ENCODE measurements at places on chromosomes 11 and 22. TPM values are rescaled to one million over a fixed set of nuclear protein-coding genes. Genes with fewer than 3 reads are reported as not detected.

CBLIF gene
- total RNA-seq = not detected

DNA sequence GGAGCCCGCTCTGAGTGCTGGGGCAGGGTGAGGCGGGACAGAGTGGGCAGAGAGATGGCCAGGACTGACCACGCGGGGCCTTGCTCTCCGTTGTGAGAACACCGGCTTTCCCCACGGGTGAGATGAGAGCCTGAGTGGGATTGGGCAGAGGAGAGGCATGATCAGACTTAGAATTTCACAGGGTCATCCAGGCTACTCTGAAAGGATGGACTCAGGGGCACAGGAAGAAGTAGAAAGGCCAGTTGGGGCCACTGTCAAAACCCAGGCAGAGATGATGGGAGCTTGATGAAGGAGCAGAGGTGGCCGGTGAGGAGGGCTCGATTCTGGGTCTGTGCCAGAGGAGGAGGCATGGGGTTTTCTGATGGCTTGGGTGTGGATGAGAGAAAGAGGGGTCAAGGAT, 63.8 kb upstream of the NUP50 start:
- DNase-seq = no peak

DNA sequence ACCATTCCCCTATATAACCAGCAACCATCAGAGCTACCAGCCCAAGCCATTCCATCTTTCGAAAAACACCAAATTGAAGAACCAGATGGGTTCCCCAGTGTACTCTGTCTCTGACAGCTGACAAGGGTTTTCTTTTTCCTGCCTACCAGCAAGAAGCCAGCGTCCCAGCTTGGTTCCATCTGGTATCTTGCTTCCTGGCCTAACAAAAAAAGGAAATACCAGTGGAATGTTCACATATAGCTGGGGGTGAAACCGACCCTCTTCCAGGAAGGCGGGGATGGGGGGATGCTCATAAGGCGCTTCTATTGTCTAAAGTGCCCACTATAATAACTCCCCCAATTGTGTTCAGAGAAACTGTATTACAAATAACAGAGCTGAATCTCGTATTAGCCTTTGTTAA, 172.3 kb downstream of the LDLRAD3 start:
- DNase-seq = no peak

CDC45 gene
- total RNA-seq = 31.9 TPM

MAP4K2 gene
- total RNA-seq = 24.0 TPM

KCNC1 gene
- 0.26 TPM for total RNA-seq

- DNase-seq = no peak
These were observed 26.0 kb downstream of the NEAT1 start for GRCh38 chr11:65448418-65449105.

- DNase-seq = no peak
These were observed 145.8 kb downstream of the APOL5 start for GRCh38 chr22:35863432-35863831.

KRTAP5-8 gene
- not detected for total RNA-seq

MMP27 gene
- total RNA-seq = not detected

DNA sequence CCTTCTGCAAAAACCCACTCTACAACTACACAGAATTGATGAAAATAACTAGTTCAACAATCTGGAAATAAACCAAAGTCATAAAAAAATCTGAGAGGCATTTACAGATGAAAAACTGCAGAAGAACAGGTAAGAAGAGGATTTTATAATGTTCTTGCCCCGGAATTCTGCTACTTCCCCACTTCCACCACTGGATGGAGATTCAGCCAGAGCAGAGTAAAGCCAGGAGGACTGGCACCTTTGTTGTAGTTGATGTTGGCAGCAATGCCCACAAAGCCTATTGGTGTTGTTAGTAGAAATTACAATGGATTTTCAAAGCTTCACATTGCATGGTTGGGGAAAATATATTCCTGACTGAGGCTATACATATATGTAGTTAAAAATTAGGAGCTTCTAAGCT, 640.2 kb downstream of the LRRC4C start:
- DNase-seq = no peak

DNA sequence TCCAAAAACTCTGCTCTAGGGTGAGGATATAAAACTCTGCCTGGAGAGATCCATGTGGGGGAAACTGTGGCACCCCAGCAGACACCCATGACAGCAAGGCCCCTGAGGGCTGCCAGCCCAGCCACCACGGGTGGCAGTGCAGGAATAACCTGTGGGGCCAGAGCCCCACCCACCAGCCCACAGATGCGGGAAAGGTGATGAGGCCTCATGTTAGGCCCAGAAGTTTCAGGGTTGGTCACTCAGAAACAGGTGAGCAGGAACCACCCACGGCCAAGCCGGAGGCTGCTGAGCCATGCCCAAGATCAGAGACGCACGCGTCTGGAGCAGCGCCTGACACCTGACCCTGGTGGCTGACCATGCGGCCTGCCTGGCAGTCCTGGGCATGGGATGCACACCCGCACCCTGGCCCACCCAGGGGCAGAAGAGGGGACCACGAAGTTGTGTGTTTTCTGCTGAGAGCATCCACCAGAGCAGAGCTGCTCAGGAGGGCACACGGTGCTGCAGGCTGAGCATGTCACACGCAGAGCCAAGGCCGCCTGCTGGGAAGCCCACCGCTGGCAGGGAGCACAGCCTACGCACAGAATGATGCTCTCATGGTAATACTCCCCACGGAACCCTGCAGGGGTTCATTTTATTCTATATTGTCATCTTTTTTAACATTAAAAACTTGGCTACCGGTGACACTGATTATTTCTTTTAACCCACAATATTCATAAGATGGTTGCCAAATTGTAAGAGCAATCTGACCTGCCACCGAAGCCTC, 41.2 kb downstream of the DUSP8 start:
- no peak for DNase-seq

ZNF214 gene
- 3.2 TPM for total RNA-seq

HBG1 gene
- not detected for total RNA-seq
